ENCODE measurements at places on chromosomes 6 and 20.

DNA sequence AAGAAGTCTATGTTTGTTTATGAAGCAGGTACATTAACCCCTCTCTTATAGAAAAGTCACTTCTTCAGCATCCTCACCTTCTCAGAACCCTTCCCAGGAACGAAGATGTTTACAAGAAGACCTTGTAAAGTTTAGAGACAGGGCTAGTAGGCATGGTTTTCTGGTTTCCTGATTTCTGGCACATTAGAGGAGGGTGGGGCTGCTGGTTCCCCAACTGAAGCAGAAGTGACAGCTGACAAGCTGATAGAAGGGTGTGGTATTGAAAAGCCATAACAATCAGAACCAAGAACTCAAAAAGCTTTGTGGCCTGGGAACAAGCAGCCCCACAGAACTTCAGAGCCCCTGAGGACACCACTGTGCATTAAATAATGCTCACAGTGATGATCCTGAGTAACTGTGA, 91.2 kb downstream of the RTN4IP1 start:
- no peak for DNase-seq

DNA sequence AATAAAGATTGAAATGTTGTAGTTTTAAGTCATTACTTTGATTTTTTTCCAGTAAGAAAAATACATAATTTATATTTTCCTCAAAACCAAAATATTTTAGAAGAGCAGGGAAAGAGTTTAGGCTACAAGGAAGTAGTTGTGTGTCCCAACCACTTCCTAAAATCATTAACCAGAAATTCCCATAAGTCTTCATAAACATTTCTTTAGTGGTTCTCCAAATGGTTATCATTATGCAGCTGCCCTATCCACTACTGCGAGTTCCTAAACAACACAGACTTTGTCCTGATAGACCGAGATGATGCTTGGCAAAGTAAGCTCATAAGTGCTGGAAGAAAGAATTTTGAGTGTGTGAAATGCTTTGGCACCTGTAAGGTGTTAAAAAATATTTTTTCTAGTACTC, 93.6 kb downstream of the ARMC2 start:
- DNase-seq = no peak

- no peak for DNase-seq
These were observed 13.5 kb downstream of the REV3L start for GRCh38 chr6:111469543-111469942.

DNA sequence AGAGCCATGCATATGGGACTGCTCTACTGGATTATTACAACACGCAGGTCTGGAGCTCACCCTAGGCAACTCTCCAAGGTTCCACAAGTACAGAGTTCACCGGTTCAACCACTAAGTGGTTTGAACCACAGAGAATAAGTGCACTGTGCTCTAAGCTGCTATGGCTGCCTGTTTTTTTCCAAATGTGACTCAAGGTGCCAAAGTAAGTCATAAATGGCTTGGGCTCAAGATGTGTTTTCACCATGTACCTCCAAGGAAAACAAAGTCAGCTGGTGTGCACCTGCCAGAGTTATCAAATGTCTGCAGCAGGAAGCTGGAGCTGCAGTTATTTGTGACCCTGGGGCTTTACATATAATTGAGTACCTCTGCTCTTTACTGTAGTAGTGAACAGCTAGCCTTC, 76.7 kb downstream of the PREP start:
- peak; percentile 90 for DNase-seq

DNA sequence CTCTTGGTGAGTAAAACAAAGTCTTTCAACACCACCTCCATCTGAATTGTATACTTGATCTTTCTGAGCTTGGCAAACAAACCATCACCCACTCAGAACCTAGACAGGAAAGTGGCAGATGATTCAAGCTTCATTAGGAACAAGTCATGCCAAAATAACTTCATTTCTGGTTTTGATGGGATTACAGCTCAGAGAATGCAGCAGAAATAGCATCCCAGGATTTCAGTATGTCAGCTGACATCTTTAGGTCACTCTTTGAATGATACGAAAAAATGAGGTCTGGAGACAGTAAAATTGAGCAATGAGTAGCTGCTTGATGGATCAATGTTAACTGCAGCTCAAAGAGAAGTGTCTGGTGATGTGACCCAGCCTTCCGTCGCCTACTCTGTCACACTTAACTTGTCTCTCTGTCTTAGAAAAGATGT, 92.4 kb downstream of the GJA10 start:
- DNase-seq = peak; percentile 80

- DNase-seq = no peak
These were observed 27.7 kb downstream of the PTPRA start for GRCh38 chr20:2900845-2901592.

DNA sequence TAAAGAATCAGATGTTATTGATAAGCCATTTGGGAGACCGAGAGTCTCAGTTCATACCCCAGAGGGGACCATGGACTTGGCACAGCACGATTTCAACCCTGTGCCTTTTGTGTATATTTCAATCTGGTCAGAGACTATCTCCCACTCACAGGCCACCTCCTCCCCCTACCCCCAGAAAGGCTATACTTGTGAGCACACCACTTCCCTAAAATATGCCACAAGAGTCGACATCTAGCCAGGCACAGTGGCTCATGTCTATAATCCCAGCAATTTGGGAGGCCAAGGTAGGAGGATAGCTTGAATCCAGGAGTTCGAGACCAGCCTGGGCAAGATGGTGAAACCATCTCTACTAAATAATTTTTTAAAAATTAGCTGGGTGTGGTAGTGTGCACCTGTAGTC, 13.6 kb upstream of the TCF15 start:
- DNase-seq = no peak

DNA sequence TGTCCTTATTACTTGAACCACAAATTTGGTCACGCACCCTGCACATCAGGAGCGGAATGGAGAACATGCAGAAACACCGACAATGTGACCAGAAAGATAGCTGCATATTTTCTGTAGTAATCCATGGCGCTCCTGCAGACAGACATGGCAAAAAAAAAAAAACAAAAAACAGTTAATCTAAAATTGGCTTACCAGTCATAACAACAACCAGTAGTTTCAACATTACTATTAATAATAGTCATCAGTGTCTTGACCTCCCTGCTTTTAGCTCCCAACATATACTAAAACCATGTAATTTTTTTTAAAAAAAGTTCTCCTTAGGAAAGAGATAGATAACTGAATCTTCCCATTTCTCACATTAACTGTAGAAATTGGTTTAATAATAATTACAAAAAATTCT, 6.8 kb downstream of the CGA start:
- no peak for DNase-seq

- DNase-seq = no peak
These were observed 19.0 kb downstream of the SENP6 start for GRCh38 chr6:75620381-75621304.

GRCh38 chr6:166736634-166737033, 109.6 kb upstream of the RPS6KA2 start:
- DNase-seq = no peak

GRCh38 chr20:49819702-49820101, 7.1 kb downstream of the SLC9A8 start:
- DNase-seq = no peak

- no peak for DNase-seq
These were observed 895.6 kb upstream of the MAP3K7 start for GRCh38 chr6:91482498-91482897.
